ENCODE measurements at places on chromosomes 11 and 22. TPM values are rescaled to one million over a fixed set of nuclear protein-coding genes. Genes with fewer than 3 reads are reported as not detected.

DNA sequence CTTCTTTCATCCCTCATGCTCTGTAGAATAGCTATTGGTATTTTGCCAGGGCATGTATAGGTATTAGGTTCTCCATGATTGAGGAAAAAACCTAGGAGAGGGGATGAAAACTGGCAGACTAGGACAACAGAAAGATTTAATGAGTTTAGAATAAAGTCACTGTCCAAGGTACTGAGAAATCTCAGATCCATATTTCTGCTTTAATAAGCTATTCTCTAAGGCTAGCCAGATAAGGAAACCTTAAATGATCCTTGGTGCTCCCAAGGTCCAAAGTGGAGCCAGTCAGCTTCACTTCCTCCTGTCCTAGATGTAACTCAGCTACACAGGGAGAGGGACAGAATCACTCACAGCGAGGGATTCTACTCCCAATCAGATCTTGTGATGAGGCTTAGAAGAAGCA lies 13.7 kb upstream of the CSNK2A3 start:
- DNase-seq = no peak

DNA sequence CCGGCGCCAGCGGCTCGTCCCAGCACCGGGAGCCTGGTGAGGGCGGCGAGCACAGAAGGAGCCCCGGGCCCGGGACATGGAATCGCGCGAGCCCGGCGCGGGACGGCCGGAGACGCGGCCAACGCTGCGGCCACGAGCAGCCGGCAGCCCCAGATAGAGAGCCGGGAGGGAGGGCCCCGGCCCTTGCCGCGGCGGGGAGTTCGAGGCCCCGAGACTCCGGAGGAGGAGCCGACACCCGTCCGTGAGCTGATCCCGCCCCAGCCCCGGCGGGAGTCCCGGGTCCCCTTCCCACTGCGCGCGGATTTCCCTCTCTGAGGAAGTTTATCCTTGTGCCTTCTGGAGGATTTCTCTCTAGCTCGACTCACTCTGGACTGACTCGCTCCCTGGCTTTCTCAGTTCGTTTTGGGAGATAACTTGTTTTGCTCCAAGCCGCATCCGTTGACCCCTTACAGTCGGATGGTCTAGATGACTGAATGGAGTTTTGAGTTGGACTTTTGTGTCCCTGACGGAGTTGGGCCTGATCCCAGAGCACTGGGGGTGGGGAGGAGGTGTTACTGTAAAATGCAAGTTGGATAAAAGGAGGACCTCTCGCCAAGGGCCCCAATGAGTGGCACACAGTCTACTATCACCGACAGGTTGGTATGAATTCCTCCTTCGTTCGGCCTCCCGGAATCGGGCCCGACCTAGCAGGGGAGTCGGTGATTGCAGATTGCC lies 585 bp downstream of the ARHGEF12 start:
- DNase-seq = peak; percentile 55

- DNase-seq = no peak
These were observed 33.6 kb downstream of the TMEM184B start for GRCh38 chr22:38239101-38239761.

- DNase-seq = no peak
These were observed 105.5 kb upstream of the TOP3B start for GRCh38 chr22:22087854-22088657.

DNA sequence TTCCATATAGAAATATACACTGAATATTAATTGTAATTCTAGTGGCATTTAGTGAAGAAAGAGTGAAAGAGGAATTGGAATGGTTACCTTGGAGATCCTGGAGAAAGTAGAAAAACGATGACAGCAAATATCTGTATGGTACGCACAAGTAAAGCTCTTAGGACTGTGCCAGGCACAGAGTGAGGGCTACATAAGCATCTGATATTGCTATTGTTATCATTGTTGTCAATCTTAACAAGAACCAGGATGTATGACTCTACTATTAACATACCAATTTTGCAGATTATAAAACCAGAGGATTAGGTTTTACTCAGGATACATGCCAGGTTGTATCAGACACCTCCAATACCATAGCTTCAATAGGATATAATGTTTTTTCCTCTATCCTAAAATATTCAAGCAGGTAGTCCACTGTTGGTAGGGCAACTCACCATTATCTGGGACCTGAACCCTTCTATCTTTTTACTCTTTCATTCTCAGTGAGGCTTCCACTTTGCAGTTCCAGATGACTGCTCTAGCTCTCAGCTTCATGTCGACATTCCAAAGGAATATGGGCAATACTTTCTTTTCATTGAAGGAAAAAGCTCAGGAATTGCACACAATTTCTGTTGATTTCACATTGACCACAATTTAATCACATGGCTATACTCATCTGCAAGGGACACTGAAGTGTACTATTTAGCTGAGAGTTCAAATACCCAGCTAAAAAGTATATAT lies 73.2 kb downstream of the RAB38 start:
- no peak for DNase-seq

DNA sequence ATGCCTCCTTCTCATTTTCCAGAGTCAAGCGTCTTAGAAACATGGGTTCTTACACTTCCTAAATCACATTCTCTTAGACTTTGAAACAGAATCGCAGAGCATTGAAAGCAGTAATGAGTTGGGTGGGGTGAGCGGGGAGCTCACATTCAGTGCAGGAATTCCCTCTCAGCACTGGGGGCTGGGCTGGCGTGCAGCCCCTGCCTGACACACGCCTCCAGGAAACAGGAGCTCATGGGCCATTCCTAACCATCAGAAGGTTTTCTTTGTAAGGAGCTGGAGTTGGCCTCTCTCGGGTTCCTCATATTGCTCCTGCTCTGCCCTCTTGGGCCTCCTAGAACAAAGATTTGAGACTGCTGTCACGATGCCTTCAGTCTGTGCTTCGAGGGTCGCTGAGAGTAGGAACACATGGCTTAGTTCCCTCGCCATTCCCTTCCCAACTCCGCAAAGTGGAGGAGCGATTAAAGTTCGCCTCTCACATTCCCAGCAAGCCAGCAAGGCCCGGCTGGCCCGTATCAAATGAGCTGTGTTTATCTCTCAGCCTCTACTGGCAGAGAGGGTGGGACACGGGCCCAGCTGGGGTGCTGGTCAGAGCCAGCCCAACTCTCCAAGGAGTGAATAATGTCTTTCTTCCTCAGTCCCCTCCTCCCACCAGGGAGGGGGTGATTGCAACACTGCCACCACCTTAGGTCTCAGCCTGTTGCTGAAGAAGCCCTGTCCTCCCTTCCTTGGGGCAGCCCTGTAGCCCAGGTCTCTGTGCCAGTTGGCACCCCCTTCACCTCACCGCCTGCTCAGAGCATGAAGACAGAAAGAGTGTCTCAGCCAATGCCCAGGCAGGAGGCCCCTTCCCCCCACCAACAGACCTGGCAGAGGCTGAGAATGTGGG lies 10.4 kb downstream of the CHRDL2 start:
- no peak for DNase-seq

DNA sequence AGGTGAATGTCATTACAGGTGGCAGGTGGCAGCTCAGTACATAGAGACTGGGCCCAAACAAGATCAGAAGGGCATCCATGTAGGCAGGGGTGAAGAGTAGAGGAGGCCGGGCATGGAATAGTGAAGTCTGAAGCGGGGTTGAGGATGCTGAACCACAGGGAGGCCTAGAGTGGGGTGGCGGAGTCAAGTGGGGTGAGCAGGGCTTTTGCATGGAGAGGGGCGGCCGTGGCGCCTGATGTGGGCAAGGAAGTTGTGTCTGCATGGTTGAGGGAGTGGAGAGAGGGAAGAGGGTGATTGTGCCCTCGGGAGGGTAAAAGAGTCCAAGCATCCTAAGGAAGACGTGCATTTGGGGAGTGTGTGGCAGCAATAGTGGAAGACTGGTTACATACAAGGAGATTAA lies 14.4 kb downstream of the DDB2 start:
- DNase-seq = no peak

- DNase-seq = no peak
These were observed 61.3 kb upstream of the ANO1 start for GRCh38 chr11:70016666-70017367.

DNA sequence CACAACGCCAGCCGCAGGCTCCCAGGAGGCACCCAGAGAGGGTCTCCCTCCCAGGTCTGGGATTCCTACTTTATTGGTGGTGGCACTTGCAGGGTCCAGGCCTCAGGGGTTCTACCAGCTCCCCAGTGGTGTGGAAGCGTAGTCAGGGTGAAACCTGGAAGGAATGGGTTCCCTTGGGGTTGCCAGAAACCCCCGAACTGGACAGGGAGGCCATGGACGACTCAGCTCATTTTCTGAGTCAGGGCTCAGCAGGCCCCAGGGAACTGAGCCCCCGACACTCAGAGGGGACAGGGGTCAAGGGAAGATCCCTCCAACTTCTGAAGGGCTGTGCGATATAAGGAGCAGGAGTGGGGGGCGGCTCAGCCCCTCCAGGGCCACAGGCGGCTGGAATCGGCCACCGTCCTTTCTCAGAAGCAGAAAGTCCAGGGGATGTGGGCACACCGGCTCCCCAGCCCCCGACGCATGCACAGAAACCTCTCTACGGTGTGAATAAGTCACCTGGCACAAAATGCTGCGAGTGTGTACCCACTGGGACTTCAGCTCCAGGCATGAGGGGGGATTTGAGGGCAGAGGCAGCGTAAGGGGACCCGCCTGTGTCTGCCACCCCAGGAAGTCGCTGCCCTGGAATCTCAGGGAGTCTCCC lies 25.1 kb downstream of the MRGPRG start:
- no peak for DNase-seq

GRCh38 chr11:76801225-76801624 lies 18.1 kb downstream of the TSKU start:
- no peak for DNase-seq

DNA sequence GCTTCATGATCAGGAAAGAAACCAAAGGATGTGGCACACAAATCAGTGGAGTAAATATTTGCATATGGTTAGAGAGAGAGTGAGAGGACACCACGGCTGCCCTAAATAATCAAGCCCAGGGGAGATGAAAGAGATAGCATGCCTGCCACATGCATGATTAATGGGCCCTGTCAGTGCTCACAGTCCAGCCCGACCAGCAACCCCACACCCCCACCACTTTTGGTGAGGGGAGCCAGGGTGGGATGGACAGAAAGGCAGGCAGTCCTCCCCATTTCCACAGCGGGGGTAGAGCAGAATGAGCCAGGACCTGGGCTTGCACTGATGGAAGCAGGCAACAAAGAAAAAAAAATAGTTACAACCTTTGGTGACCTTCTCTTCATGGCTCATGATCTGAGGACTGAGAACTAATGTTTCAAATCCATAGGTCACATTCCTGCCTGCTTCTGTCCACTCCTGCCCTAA lies 545.0 kb downstream of the ETS1 start:
- DNase-seq = no peak

DNA sequence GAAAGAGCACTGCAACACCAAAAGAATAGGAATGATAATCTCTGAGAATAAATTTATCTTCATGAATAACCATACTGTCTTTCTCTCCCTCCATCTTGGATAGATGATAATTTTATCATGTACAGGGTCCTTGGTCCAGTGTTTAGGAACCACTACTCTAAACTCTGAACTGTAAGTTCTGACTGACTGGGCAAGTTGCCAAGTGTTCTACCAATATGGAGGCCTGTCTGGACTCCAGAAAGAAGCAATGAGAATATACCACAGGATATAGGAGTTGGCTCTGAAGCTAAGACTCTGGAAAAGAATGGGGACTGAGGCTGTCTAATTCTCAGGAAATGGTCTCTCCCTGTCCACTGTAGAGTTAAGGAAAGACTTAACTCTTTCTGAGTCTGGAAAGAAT lies 1.5 kb downstream of the FHIP1B start:
- DNase-seq = no peak

DNA sequence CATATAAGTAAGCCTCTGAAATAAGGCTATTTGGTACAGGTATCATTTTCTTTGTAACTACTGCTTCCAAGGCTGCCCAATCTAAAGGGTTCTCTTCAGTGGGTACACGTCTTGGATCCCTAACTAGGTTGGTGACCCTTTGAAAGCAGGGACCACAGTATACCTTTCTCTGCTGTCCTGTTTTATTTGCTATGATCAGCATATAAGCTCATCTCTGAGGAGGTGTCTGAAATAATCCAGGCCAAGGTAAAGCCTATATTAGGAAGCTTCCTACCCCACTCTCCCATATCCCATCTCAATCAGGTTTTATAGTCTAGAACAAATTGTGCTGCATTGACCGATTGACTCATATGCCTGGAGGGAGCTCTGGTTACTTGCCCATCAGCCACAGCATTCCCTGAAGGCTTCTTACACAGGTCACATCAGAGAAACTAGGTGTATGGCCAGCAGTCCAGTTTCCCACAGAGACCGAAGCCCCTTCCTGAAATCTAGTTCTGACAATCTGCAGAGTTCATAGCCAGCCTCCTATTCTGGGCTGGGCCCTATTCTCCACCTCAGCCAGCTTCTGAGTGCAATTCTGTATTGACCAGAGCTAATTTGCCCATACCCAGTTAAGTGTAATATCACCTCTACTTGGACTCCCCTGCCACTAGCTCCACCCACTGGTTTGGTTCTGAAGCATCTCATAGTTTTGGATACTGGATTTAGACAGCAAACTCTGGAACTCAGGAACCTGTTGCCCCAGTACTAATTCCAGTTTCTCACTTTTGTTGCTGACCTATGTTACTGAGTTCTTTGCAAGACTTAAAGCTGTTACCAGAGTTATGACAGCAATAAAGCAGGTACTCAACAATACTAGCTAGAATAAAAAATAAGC lies 62.1 kb upstream of the ARHGAP20 start:
- peak; percentile 58 for DNase-seq

The H19 gene
- 65.5 TPM for total RNA-seq

GRCh38 chr22:25176175-25176574 lies 23.5 kb upstream of the CRYBB3 start:
- DNase-seq = no peak

The PRG3 gene
- not detected for total RNA-seq

GRCh38 chr11:14826600-14826999 lies 65.4 kb downstream of the CYP2R1 start:
- no peak for DNase-seq

GRCh38 chr22:46077669-46078099 lies 72.6 kb upstream of the PPARA start:
- DNase-seq = no peak

GRCh38 chr22:24191381-24191841 lies 10.1 kb downstream of the SUSD2 start:
- no peak for DNase-seq

The MYO18B gene
- not detected for total RNA-seq

GRCh38 chr11:13876423-13876822 lies 86.1 kb upstream of the SPON1 start:
- DNase-seq = no peak

The SLC22A25 gene
- not detected for total RNA-seq

GRCh38 chr11:72245263-72245816 lies 1.4 kb upstream of the PHOX2A start:
- no peak for DNase-seq

- DNase-seq = no peak
These were observed 6.5 kb upstream of the EP300 start for GRCh38 chr22:41085842-41086241.

Measured in Karpas-422 (cell line).